ENCODE measurements at places on chromosomes 7 and 10.
A peak's percentile ranks its signal among the peaks of the same experiment; 100 is the strongest.

- DNase-seq: no peak
Measured at GRCh38 chr7:96708872-96709271, 774 bp downstream of the SEM1 start.

GRCh38 chr10:110649347-110650264, 5.5 kb downstream of the RBM20 start:
- no peak for DNase-seq

DNA sequence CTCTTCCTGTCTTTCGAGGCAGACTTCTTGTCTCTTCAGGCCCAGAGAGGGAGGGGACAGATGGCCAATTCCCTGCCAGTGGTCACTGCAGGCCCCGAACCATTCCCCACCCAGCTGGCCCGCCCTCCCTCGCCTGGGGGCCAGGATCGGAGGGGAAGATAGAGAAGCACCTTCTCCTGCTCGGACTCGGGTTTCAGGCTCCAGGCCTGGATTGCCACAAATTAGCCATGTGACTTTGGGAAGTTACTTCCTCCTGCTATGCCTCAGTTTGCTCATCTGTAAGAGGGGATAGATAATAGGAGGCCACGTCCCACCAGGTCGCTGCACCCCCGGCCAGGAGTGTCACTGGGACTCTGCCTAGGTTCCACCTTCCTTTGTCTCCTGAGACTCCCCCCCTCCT, 24.8 kb upstream of the PPP2R2D start:
- DNase-seq: no peak

DNA sequence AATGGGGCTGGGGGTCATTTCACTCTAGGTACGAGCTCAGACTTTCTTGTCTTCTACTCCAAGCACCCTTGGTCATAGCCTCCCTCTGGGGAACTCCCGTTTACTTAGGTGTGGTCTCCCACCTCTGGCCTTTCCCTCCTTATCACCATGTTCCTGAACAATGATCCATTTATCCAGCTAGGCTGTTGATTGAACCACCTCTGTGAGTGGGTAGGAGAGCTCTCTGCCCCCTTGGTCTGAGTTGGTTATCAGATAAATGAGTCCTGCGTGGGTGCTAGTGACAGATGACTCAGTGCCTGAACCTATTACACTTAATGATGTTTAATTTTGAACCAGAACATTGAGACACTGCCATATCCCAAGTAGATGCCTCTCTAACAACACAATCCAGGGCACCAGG, 9.4 kb downstream of the BLNK start:
- no peak for DNase-seq

DNA sequence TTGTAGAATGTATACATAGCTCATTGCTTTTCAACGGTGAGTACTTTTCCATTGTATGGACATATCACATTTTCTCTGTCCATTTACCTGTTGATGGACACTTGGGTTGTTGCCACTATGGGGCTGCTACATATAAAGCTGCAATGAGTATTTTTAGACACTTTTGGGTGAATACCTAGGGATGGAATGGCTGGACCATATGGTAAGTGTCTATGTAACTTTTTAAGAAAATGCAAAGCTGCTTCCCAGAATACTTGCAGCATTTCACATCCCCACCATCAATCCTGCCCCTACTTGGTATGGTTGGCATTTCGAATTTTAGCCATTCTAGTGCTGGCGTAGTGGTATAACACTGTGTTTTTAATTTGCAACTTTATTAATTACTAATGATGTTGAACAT, 274.6 kb downstream of the TNS3 start:
- no peak for DNase-seq

GRCh38 chr7:158110034-158110590, 477.5 kb downstream of the PTPRN2 start:
- no peak for DNase-seq

DNA sequence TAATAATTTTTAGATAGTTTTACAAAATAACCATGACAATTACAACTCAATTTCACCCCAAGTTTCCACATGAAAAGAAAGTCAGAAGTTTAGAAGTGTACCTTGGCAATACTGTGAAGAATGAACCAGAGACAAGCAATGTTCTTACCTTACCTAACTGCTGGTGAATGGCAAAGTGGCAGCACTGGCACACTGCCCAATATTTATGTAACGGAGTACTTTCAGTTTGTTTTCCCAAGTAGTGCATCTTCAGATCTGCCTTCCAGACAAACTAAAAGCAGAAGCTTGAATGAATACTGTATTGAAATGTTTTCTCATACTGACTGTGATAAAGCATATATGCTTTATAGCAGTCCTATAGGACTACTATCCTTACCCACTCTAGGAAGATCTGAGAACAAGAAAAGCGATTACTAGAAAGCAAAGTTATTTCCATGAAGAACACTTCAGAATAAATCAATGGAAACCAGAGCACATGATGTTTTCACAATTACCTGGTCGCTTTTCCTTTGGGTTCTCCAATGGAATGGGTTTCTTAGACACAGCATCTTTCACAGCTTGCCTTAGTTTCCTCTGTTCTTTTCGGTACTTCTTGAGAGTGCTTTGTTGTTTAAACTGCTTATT, 1.5 kb downstream of the NOC3L start:
- DNase-seq: no peak

DNA sequence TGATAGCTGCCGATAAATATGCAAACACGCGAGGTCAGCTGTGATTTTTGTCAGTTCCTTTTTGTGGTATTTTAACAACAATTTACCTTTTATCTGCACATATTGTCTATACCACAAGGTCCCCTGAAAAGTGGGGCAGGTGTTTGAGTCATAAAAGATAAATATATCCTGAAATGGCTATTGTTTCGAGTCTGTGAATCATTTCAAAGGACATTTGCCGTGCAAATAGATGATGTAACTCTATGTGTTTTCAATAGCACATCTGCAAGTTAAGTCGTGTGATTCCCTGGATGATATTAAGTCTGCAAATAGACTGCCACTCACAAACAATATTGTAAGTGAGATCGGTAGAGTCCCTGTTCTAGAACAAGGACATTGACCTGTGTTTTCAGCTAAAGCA, 193.0 kb upstream of the PITRM1 start:
- DNase-seq: no peak

- no peak for DNase-seq
Measured at GRCh38 chr7:30322271-30323005, 38.0 kb downstream of the ZNRF2 start.

DNA sequence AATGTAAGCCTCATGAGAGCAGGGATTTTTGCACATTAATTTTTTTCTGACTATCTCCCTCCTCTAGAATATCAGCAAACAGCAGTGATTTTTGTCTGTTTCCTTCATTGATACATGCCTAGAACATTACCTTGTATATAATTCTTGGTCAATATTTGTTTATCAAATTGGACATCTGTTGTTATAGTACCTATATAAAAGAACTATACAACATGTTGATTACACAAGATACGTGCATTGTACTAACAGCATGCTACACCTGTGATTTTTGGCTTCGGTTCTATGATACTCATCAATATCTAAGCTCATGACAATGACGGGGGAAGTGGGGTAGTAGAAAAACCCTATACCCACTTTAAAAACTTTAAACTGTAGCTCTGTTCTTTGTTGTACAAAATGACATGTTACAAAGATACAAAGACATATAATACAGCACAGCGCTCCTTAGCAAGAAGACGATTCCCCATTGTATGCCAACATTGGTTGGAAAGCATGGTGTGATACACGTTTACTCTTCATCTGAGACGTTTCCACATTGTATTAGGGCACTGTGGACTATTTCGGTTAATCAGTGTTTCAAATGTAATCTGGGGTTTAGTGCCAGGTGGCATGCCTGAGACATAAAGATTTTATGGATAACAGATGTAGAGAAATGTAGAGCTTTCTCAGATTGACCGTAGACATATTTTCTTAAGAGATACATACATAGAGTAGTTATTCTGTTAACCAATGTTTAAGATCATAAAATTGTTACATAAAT, 70.5 kb upstream of the FOXP2 start:
- no peak for DNase-seq

DNA sequence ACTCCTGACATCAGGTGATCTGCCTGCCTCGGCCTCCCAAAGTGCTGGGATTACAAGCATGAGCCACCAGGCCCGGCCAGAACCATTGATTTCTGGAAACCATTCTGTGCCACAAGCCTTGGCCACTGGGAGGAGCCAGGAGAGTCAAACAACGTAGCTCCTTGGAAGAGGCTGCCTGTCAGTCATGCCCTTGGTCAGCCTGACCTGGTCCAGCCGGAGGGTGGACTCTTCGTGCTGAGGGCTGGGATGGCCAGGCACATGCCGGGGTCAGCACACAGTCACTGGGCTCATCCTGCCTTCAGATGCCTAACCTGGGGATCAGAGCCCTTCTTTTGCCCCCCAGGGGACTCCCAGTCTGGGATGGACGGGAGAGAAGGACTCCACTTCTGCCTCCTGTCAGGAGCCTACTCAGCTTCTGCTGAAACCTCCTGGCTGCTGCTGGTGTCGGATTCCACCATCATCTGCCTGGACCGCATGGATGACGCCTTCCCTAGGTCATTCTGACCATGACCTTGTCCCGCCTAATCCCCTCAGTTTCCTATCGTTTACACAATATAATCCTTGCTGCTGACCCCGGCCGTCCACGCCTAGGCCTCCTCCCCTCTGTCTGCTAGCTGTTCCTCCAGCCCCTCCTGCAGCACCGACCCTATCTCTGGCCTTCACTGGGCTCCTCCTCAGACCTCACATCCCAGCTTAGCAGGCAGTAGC, 30.4 kb downstream of the TMEM270 start:
- no peak for DNase-seq

GRCh38 chr10:4144817-4145216, 359.8 kb upstream of the KLF6 start:
- no peak for DNase-seq

- DNase-seq: no peak
Measured at GRCh38 chr7:155468785-155469148, 10.8 kb downstream of the EN2 start.

GRCh38 chr10:99522470-99523250, 10.1 kb upstream of the NKX2-3 start:
- DNase-seq: no peak

DNA sequence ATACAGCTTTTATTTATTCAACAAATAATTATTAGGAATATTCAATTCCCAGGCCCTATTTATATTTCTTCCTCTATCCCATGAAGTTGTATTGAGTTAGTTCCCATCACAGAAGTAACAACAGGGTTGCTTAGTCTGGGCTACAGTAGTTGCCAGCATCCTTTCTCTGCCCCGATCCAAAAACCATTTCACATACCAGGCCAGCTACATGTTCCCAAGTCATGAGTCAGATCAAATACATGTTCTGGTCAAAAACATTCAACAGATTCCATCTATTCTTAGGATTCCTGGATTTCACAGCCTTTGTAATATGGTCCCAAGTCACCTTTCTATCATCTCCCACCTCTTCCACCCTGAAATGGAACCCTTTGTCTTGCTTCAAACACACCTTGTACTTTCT, 91.6 kb downstream of the RAB11FIP2 start:
- no peak for DNase-seq

DNA sequence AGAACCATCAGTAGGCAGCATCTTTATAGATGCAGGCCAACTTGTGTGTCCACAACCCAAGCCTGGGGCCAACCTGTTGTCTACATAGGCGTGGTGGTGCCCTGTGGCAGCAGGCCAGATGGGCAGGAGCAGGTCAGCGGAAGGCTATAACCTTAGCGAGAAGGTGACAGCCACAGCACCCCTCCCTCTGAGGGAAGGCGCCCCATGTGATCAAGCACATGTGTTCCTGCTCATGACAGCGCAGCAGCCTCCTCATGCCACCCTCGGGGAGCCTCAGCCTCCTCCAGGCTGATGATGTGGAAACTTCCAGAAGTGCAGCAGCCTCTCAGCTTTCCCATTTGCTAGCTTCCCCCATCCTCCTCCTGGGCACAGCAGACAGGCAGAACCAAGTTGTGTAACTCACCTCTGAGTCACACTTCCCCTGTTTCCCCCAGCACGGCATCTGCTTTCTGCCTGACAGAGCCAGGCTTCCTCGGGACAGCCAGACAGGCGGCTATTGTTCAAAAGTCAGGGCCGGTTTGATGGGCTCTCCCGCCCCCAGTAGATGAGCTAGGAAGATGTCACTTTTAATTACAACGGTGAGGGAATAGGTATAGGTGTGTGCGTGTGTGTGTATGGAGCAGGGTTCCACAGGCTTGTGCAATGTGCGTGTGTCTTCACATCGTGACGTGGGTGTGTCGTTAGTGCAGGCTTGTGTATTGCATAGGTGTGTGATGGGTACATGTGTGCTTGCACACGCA, 312.0 kb upstream of the ZMIZ1 start:
- peak; percentile 46 for DNase-seq

DNA sequence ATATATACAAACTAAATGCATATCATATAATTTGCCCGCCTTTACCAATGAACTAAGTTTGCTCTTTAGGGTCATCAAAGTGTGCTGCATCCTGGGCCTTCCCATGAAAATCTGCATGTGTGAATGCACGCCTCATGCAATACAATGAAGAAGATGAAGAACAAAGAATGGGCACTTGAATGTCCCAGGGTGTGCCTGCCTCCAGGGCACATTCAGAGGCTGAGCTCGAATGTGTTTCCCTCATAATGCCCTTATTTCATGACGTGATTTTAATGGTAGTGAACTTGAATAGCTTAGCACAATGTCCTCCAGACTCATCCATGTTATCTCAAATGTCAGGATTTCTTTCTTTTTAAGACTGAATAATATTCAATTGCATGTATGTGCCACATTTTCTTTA, 824.9 kb downstream of the TNS3 start:
- no peak for DNase-seq

DNA sequence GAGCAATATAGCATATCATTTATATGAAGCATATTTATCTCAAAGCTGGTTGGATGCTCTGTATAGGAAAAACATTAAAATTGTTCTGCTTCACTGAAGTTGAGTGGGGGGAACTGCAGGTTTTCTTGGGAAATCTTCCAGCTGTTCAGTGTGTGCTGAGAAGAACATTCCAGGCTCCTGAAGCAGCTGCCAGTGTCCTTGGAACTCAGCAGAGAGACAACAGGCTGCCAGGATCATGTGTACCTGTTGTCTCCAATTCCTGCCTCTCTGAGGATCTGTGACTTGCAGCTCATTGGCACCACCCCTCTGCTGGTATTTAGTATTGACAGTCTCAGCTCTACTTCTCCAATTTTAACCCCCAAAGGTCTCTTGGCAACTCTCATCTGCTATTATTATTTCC, 42.3 kb upstream of the PRKG1 start:
- no peak for DNase-seq

GRCh38 chr7:41881331-41882130, 178.6 kb upstream of the INHBA start:
- DNase-seq: peak; percentile 100
